ENCODE measurements at places on chromosomes 16 and 17.

GRCh38 chr17:2414446-2415064 lies 13.7 kb upstream of the MNT start:
- no peak for DNase-seq

GRCh38 chr16:13915033-13915635 lies 4.8 kb upstream of the ERCC4 start:
- no peak for DNase-seq

DNA sequence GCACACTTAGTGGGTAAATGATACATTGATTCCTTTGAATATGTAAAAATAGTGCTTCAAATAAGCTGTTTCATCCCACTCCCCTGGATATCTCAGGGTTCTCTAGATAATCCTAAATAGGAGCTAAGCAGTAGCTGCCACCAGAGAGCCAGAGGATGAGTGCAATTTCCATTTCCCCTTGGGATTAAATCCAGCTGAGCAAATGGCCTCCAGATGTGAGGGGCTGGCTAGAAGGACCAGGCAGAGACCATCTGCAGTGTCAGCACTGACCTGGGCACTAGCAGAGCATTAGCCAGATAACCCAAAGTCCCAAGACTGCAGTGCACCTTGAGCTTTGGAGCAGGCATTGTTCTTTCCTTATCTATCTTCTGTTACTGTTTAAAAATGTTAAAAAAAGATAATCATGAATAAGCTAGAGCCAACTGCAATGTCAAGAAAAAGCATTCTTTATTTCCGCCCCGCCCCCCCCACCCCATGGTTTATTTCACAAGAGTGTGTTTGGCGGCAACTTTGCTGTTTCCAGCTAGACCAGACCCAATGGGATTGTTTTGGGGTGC lies 19.5 kb downstream of the GPR179 start:
- no peak for DNase-seq

- no peak for DNase-seq
Observed at GRCh38 chr16:29881050-29881449, 18.0 kb upstream of the CDIPT start.

DNA sequence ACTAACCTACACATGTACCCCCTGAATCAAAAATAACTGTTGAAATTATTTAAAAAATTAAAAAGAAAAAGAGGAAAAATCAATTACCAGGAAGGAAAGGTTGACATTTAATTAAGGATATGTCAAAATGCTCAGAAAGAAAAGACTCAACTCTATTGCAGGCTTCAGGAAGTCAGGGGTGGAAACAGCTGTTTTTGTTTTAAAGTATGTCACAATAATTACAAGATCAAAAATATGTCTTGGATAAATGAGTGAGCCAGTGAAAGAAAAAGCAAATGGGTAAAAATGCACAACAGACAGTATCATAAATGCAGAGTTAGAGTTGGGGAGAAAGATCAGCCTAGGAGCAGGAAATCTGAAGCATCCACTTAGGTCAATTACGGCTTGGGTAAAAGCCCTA lies 146.0 kb downstream of the CDH11 start:
- no peak for DNase-seq

DNA sequence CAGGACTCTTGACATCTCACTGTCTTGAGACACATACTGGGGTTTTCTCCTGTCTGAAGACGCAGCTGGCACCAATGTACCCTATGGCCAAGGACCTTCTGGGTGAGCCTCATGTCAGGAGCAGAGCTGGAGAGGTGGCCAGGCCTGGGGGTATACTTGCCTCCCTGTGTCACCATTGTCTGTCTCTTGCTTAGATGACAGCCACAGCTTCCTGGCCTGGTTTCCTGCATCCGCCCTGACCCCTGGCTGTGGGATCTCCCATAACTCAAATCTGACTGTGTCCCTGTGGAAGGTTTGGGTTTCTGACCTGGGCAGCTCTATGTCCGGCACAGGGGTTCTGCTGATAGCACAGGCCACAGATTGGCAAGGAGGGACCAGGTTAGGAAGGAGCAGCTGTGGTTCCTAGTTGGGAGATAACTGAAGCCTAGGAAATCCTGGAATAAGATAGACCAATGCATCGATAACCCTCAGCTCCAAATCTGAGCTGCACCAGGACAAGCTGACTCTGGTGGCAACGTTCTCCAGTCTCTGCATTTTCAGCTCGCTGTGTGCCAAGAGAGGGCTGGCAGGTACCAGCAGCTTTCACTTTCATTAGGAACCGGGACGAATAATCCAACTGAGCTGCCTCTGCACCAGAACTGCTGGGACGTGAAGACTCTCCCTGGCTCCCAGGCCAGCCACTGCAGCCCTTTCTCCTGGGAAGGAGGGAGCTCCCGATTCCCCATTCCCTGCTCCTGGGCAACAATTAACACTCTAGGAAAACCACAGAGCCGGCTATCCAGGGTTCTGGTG lies 5.0 kb downstream of the DEXI start:
- no peak for DNase-seq

DNA sequence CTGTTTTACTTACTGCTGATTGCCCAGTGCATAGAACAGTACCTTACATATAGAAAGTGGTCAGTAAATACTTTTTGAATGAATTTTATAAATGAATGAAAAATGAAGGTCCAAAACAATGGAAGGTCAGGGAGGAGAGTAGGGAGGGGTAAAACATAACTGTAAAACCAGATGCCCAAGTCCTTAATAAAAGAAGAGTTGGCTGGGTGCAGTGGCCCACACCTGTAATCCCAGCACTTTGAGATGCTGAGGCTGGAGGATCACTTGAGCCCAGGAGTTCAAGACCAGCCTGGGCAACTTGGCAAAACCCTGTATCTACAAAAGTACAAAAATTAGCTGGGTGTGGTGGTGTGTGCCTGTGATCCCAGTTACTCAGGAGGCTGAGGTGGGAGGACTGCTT lies 108.2 kb downstream of the BRIP1 start:
- DNase-seq: no peak

GRCh38 chr17:12618557-12618956 lies 47.1 kb upstream of the MYOCD start:
- DNase-seq: no peak

GRCh38 chr17:49872754-49873377 lies 25.0 kb upstream of the TAC4 start:
- no peak for DNase-seq

DNA sequence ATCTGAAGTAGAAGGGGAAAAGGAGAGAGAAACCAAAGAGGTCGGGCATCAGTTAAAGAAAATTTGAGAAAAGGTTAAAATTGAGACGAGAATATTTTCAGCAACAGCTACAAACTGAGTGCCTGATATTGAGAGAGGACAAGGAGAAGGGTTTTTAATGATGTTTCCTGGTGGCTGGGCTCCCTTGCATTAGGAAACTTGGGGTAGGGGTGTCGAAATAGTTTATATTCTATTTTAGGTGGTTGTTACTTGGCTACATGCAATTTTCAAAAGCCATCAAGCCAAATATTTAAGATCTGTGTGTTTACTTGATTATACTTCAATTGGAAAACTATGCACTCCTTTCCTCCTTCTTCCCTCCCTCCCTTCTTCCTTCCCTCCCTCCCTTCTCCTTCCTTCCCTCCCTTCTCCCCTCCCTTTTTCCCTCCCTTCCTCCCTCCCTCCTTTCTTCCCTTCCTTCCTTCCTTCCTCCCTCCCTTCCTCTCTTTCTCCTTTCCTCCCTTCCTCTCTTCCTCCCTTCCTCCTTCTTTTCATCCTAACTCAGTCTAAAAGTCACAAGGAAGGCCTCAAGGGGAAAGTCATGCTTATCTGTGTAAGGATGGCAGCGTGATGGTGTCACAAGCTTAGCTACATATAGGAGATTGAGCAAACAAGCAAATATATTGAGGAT lies 1.8 kb upstream of the APOH start:
- DNase-seq: no peak

DNA sequence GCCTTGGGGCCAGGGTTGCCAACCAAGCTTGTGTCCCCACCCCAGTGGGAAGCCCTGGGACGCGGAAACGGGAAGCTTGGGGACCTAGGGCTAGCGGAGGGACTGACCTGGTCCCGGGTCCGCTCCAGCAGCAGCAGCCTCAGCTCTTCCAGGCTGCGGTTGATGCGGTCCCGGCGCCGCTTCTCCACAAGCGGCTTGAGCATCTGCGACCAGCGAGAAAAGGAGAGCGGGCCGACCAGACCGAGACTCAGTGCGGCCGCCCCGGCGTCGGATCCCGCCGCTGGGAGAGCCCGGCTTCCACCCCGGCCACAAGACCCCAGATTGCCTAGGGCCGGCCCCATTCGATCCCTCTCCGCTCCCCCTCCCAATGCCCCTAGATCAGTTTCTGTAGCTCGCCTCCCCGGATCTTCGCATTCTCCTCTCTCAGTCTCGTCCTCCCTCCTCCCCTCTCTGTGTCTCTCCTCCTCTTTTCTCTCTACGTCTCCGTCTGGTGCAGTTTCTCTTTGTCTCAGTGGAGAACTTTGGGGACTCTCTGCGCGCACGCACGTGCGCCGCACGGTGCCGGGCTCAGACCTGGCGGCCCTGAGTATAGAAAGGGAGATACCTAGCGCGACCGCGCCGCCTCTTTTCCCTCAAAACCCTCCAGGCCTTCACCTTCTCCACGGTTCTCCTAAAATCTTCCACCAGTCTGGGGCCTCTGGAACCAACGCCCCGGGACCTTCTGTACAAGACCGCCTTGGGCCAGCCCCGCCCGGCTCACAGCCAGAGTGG lies 797 bp downstream of the HES7 start:
- DNase-seq: no peak

DNA sequence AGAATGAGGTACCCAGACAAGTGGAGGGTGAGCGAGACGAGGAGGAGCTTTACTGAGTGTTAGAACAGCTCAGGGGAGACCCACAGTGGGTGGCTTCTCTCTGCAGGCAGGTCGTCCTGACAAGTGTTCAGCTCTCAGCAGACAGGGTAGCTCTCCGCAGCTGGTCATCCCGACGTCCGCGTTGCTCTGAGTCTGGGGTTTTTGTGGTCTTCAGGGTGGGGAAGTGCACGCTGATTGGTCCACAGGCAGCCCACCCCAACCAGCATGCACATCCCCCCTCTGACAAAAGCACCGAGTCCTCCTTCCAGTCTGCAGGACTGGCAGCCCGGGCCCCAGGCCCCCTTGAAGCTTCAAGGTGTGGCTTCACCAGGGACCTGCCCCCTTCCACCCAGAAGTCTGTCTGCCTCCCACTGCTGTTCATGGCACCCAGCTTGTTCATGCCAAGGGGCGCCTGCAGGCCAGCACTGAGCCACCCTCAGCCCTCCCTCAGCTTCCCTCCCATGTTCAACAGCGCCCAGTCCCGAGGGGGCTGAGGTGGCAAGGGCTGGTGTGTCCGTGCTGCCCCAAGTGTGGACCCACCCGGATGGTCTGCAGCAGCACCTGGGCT lies 19.9 kb upstream of the WDR45B start:
- no peak for DNase-seq

DNA sequence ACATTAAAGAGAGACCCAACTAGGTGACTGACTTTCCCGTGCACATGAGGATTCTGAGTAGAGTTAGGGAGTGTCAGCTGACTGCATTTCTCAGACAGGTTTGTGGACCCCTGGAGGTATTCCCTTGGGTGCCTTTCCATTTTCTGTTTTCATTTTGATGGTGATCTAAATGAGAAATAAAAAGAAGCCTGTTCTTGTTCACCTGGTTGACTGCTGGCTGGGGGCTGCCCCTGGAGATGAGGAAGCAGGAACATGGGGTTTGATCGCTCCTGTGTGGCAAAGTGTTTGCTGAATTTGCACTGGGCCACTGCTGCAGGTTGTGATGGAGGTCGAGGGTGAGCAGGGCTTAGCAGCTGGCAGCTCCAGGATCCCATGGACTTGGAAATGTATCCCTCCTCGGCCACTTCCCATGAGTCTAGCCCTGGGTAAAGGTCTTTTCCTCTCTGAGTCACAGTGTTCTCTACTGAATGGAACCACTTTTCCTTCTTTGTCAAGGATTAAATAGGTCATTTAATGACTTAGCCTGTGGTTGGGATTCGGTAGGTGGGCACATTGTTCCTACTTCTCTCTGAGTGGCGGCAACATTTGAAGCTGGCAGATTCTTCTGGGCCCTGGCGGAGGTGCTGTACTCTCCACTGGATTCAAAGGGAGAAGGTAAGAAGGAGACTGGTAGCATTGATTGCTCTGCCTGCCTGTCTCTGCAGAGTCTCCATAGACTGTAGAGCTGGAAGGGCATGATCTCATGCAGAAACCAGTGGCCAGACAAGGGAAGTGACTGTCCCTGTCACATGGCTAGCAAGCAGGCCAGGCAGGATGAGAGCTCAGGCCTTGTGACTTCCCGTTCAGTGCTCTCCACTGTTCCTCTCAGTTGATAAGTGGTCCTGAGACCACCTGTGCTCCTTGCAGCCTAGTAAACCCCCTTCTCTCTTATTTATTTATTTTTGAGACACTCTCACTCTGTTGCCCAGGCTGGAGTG lies 17.9 kb downstream of the SNX29 start:
- DNase-seq: no peak

DNA sequence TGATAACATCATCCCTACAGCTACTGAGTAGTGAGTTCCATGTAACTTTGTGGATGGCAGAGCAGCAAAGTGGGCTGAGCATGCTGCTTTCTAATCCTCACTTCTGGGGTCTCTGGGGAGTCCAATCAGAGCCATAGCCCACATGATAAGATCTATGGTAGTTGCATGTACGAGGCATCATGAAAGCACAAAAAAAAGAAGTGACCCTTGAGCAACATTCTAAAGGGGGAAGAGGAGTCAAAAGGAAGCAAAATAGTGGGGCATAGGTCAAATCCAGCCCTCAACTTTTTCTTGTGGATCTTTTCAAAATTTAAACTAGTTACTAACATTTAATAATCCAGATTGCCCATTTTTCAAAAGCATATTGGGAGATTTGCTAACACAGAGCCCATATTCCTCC lies 208.5 kb upstream of the TOX3 start:
- DNase-seq: no peak

- DNase-seq: no peak
Observed at GRCh38 chr16:1979271-1980029, 1.8 kb downstream of the NOXO1 start.

DNA sequence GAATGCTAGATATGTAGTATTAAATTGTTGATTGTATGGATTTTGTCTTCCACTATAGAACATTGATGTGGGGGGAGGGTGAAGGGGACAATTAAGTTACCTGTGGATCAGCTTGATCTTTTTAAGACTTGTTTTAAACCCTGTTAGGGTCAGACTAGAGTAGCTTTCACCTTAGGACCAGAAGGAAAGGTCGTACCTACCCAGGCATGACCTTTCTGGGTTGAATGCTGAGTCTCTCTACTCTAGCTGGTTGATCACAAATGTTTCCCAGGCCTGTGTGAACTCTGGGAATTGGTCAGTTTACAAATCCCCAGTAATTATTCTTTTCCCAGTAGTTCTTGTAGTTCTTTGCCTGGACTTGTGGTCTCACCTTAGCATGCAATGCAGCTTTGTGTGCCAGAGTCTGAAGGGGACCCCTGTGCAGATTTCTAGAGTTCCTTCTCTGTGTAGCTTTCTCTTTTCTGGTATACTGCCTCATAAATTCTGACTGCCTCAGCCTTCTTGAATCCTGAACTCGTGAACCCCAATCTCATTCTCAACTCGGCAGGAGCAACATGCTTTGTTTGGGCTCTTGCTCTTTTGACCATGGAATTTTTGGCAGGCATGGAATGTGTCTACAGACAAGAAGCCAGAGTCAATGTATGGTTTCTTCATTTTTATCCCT lies 54.1 kb downstream of the VMP1 start:
- DNase-seq: no peak

DNA sequence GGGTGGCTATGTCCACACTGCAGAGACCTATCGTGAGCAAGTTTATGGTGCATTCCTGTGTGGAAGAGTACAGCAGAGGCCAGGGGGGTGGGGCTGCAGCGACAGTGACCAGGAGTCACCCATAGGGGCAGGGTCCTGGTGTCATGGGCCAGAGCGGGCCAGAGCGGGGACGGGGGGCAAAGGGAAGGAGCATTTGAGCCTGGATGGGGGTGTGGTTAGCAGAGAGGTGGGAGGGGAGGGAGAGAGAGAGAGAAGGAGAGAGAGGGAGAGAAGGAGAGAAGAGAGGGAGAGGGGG lies 17.8 kb downstream of the JPH3 start:
- no peak for DNase-seq
